ENCODE measurements at places on chromosomes 16 and 17.
A peak's percentile ranks its signal among the peaks of the same experiment; 100 is the strongest.

- DNase-seq = no peak
These were observed 6.1 kb upstream of the TGFB1I1 start for GRCh38 chr16:31465788-31466370.

- no peak for DNase-seq
These were observed 372.3 kb downstream of the SEC14L1 start for GRCh38 chr17:77513045-77513444.

DNA sequence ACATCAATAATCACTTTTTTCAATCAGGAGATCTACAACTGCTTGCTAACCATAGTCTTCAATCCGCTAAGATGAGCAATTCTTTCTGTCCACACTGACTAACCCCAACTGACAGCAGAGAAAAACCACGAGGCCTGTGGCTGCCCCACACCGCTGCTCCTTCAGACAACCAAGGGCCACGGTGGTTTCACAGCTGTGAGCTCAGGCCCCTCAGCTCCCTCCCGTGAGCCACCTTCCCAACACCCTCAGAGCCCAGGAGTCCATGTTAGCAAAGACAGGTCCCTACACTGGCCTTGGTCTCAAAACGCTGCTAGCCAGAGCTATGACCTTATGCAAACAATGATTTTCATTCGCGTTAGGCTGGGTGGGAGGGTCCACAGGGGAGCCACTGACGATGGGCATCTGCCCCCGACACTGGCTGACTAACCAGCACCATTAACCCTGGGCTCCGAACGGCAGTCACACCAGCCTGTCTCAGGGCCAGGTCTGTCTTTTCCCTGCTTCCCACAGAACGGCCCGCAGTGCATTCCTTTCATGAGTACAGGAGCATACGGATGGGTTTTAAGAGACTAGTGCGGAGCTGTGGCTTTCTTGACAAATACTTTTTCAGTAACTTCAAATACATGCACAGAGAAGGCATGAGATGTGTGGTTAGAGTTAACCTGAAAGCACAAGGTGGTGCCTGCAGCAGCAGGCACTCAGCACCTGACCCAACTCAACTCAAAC lies 67.3 kb downstream of the ANKRD11 start:
- no peak for DNase-seq

DNA sequence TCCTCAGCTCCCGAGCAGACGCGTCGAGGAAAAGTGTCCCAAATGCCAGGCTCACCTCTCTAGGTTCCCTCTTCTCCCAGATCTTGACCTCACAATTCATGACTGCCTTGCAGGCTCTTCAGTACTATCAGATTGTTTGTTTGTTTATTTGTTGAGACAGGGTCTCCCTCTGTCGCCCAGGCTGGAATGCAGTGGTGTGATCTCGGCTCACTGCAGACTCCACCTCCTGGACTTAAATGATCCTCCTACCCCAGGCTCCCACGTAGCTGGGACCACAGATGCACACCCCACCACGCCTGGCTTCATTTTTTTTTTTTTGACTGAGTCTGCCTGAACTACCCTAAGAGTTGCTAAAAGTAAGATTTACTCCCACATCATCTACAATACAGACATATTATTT lies 15.9 kb downstream of the TMEM235 start:
- no peak for DNase-seq

- no peak for DNase-seq
These were observed 6.1 kb upstream of the STAC2 start for GRCh38 chr17:39231591-39232551.

DNA sequence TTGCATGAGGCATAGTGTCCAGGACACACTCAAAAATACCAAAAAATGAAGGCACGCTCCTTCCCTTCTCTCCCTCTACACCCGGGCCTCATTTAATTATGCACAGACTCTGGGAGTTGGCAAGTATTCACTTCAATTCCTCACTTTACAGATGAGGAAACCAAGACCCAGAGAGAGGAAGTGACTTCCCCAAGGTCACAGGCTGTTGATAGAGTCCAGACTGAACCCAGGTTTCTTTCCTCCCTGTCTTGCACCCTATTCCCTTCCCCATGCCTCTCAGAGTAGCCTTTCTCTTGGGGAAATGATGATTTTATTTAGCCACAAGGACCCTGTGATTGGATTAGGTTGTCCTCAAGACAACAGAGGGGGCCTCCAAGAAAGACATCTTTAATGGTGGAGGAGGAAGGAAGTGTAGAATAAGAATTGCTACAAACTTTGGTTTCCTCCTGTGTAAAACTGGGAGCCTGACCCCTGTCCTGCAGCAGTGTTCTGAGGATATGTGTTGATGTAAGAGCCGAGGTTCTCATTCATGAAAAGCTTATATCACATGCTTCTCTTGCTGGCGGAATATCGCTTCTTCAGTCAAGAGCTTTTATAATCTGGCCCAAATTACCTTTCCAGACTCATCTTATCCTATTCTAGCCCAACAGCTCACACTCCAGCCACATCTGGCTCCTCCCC lies 48.8 kb upstream of the SIAH1 start:
- no peak for DNase-seq

DNA sequence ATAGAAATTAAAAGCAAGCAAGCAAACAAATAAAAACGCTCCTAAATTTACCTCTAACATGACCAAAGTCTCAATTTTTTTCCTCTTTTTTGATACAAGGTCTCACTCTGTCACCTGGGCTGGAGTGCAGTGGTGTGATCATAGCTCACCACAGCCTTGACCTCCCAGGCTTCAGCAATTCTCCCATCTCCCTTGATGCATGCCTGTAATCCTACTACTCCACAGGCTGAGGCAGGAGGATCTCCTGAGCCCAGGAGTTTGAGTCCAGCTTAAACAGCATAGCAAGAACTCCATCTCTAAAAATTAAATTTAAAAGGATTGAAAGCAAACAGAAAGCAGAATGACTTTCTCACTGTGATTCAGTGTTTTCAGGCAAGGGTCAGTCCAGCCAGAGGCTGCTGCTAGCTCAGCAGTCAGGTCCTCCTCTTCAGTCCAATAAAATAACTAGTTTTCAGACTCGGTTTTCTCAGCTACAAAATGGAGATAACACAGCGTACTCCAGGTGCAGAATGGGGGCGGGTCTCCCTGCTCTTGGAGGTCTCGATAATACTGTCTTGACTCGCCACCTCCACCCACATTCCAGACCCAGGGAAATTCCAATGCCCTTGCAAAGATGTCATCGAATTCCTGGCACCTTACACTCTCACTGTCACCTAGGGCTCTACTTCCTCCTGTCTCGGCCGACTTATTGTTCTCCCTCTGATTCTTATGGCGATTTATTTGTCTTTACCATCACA lies 20.7 kb upstream of the MRTFB start:
- no peak for DNase-seq

DNA sequence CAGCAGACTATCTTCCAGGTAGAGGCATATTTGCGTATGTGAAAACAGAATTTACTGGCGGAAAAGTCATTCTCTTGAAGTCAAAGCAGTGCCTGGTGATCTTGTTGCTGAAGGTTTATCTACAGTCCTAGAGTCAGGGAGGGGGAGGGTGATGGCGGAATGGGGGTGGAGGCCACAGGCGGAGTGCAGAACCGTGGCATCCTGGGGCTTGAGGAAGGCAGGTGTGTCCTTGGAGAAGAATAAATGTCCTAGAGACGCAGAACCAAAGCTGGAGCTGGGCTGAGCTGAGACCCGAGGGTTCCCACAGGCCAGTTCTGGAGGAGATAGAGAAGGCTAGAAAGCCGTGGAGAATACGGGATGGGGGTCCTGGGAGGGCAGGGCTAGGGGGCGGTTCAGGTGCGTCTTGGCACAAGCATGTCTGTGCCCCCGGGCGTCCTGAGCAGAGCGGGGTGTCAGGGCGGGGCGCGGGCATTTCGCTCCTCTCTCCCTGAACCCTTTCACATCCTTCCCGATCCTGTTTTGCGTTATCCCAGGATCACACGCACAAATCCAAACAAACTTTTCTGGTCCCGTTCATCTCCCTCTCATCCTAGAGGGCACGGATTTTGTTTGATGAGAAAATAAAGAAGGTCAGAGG lies 76.9 kb upstream of the CREBBP start:
- no peak for DNase-seq

- DNase-seq = no peak
These were observed 23.4 kb downstream of the LMF1 start for GRCh38 chr16:947255-947921.

GRCh38 chr17:74671031-74671771 lies 41.5 kb downstream of the CD300LF start:
- peak; percentile 12 for DNase-seq

DNA sequence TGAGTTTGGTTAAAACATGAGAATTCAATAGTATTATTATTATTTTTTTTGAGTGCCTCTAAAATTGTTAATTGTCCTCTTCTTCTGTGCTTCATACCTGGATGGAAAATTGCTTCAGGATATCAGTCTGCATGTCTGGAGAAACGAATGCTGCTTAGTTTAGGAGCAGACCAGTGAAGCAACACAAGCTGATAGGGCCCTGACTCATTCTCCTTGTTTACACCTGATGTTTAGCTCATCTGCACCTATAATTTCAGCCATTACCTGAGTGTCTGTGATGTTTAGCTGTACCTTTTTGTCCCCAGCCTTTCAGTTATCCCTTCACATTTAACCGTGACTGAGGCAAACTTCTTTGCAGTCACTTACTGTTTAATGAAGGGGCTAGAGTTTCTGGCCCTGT lies 14.8 kb downstream of the SNTB2 start:
- DNase-seq = no peak

GRCh38 chr16:85286951-85287814 lies 174.9 kb upstream of the CIBAR2 start:
- DNase-seq = peak; percentile 27

DNA sequence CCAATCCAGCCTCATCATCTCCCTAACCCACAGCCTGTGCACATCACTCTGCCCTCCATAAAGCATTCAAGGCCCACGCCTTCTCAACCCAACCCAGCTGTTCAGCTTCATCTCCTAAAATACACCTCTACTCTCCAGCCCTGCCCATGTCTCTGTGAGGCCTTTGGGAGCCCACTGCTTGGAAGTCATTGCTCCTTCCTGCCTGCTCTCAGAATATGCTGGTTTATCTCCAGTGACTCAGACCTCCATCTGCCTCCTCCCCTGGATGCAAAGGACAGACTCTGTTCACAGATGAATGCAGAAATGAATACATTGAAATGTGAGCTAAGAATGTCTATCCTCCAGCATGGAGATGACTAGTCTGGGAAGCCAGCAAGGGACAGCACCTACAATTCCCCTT lies 19.0 kb downstream of the KCNG4 start:
- peak; percentile 13 for DNase-seq

- no peak for DNase-seq
These were observed 655 bp upstream of the GPR139 start for GRCh38 chr16:20074099-20074991.

DNA sequence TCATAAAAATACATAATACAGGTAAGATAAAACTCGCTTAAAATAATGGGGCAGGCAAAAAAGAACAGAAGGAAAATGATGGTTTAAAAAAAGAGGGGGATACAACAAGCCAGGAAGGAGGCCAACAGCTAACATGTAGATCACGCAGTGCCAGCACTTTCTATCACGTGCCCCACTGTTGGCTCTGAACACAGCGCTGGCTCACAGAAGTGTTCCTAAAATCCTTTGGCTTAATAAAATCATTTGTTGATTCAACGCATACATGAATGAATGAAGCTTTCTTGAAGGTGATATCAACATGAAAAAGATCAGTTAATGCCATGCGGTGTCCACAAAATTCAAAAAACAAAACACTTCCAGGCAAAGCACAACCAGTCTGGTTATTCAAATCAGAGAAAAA lies 8.5 kb downstream of the ITGAE start:
- DNase-seq = no peak

Measured in skeletal muscle cell (primary cell).